Activated B cell treated with CpG ODN at 0.5 μM for 24 hours (primary cell): ENCODE measurements at places on chromosomes 1 and 21. TPM values are rescaled to one million over a fixed set of nuclear protein-coding genes. Genes with fewer than 3 reads are reported as not detected.

NTMT2 gene
- not detected in 2 replicates for total RNA-seq

REN gene
- total RNA-seq = not detected in 2 replicates

MAP10 gene
- total RNA-seq = 2.7 and 3.0 TPM in 2 replicates

SELP gene
- 0.27 and 0.60 TPM in 2 replicates for total RNA-seq

RUNX3 gene
- total RNA-seq = 141 and 153 TPM in 2 replicates

CTSE gene
- total RNA-seq = not detected in 2 replicates

CCDC190 gene
- total RNA-seq = not detected in 2 replicates

SPRR4 gene
- total RNA-seq = not detected in 2 replicates

ZFP69B gene
- 8.9 and 10.4 TPM in 2 replicates for total RNA-seq

AADACL4 gene
- total RNA-seq = not detected in 2 replicates

AKR7A3 gene
- total RNA-seq = 0.61 and 0.80 TPM in 2 replicates

OR13G1 gene
- total RNA-seq = not detected in 2 replicates

ILDR2 gene
- 1.00 and 1.2 TPM in 2 replicates for total RNA-seq

OR2L3 gene
- total RNA-seq = not detected in 2 replicates

ATG4C gene
- 24.2 and 28.4 TPM in 2 replicates for total RNA-seq

C1QTNF12 gene
- 2.5 and 2.7 TPM in 2 replicates for total RNA-seq

FGR gene
- 28.6 and 28.8 TPM in 2 replicates for total RNA-seq

VCAM1 gene
- total RNA-seq = not detected in 2 replicates

NCMAP gene
- total RNA-seq = not detected in 2 replicates

SPRR2B gene
- total RNA-seq = not detected in 2 replicates
